Myocyte (in vitro differentiated cells): ENCODE measurements at places on chromosomes 6 and 20.
A peak's percentile ranks its signal among the peaks of the same experiment; 100 is the strongest.

- DNase-seq: peak; percentile 52
These were observed 7.1 kb downstream of the PLTP start for GRCh38 chr20:45904583-45905504.

- no peak for DNase-seq
These were observed 66.6 kb upstream of the TAB2 start for GRCh38 chr6:149250951-149251350.

GRCh38 chr20:11807054-11808048, 110.3 kb upstream of the BTBD3 start:
- DNase-seq: peak; percentile 71

GRCh38 chr6:36592221-36592655, 1.9 kb upstream of the SRSF3 start:
- DNase-seq: no peak

DNA sequence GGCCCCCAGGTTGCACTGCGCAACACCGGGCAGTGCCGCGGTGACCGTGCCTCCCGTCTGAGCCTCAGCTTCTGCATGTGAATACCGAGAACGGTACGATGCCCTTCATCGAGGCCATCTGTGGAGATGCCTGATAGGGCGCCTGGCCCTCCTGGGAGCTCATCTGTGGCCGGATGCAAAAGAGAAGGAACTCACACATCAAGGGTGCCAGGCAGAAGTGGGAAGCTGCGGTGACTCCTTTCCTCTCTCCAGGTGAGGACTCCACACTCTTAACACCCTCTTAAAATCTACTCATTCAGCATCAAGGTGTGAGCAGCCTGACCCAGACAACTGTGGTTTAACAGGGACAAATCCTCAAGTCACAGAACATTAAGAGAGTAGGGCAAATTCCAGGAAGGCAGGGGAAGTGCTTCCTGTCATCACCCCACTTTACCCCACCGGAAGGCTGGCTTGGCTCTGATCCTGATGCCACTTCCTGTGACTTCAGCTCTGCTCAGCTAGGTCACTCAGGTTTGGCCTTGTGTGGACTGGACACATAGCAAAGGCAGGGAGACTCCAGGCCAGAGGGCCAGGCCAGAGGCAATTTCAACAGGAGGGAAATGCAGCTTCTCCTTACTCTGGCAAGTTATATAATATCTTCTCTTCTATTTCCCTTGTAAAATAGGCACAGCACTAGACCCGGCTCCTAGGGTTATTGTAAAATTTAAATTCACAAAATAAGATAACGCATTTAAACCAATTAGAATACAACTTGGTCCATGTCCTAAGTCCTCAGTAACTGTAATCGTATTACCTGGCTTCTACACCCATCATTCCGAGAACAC, 69.4 kb downstream of the CPNE5 start:
- DNase-seq: no peak

DNA sequence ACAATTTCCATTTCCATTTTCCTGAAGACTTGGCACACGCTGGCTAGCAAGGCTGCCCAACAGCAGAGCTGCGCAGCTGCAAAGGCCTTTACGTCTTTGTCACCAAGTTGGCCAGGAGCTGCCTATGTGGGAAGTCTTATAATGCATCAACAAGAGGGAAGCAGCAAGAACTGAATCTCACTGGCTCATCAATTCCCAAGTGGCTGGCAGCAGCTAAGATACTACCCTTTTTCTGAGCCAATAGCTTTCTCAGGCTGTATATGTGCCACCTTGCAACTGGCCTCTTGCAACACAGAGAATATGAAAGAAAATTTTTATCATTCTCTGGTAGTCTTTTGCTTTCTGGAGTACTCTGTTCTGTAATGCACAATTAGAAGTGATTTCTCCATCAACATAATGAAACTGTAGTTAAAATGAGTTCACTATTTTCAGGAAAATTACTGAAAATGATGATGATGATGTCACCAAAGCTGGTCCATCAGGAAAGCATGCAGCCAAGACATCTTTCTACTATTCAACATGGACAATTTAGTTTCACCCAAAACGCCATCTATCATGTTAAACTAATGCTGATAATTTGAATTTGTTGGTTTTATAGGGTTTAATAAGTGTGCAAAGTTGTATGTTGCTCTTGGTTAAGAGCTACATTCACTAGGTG, 97.3 kb upstream of the FOXA2 start:
- no peak for DNase-seq

- DNase-seq: peak; percentile 60
These were observed 86.4 kb downstream of the ADGRG6 start for GRCh38 chr6:142387997-142388815.

DNA sequence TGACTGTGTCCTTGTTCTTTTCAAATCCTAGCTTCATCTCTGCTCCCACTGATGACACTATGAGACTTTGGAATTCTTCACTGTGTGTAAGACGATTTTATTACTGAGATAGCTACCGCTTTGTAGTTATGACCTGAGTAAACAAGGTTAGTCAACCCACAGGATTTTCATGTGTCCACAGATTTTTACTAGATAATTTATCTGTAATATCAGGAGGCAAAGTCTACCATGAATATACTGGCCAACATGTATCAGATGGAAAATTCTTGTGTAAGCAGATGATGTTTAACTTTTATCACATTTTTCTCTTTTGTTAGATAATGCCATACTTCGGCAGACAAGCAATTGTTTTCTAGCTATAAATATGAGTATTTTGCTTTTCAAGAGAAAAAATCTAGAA, 119.8 kb downstream of the SGK1 start:
- DNase-seq: no peak

DNA sequence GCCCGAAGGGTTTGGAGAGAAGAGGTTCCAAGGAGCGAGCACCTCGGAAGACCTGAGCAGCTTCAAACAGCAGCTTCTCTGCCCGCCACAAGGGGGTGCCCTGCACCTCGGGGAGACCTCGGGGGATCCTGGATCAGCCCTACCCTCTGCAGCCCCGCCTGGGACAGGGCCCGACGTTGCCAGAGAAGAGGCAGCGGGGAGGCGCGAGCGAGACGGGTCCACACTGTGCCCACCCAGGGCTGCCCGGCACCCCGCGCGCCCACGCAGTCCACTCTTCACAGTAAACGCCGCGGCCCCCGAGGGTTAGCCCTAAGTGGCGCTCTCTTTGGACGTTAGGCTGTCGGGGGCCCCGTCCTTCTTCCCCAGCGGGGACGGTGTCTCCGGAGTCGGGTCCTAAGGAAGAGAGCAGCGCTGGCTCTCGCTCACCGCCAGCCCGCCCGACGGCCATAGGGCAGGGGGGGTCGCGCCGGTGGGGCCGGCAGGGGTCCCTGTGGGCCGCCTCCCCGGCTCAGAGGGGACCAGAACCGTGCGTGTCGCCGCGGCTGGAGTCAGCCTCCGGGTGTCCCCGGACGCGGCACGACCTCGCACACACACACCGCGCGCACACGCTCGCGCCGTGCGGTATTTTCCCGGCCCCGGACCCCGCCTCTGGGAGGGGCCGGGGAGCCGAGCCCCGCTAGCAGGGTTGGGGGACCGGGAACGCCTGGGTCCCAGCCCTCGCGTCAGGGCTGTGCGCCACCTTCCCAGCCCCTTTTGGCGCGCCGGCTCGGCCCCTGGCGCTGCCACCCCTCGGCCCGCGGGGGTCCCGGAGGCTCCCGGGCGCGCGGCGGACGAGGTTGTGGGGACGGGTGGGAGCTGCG, 929 bp downstream of the CDH22 start:
- peak; percentile 29 for DNase-seq

DNA sequence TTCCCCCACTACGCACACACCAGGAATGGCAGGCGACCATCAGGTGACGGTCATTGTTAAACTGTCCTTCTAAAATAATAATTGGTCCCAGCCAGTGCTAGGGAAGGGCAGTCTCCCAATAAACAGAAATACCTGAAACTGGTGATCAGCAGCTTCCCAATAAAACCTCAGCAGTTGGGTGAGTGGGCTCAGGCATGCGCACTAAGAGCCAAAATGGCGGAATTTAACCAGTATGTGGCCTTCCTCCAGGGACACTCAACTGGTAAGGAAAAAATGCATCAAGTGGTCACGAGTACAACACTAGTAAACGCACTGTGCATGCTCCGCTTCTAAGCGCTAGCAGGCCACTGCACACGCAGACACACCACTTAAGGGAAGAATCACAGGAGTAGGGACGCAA, 34.8 kb downstream of the F13A1 start:
- DNase-seq: no peak

- DNase-seq: no peak
These were observed 524.9 kb downstream of the PHF3 start for GRCh38 chr6:64160486-64160885.

DNA sequence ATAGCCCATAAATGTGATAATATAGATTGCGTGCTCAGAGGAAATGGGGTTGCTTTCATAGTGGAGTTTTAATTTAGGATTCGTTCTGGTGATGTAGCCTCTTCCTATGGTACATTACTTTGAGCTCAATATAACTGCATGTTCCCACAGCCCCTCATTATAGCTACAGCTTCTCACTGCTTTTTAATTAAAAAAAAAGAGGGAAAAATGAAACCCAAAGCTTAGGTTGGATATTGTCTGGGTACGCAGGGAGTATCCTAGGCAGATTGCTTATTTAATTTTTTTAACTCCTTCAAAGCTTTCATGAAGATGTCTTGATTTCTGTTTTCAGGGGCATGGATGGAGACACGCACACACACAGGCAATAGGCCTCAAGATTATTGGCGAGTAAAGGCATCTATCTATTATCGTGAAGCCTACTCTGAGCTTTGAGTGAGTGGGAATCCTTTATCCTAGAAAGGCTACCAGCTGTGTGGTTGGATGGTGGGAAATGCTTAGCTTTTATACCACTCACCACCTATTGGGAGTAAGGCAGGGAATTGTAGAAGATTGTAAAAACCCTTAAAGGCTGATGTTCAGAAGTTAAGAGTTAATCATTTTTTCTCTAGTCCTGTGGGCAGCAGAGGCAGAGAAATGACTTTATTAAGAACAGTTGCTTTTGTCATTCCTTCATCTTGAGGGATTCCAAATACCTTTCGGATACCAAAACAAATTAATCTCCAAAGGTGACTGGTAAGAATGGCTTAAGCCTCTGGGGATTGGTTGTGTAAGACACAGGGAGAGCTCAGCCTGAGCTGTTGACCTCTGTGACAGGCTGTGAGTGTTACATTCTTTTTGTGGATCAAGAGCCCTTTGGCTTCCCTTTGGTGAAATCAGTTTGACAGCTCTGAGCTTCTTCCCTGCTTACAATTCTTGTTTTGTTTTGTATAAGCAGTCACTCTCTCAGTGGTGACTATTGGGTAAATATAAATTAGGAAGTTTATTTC, 33.4 kb downstream of the CTNNBL1 start:
- DNase-seq: peak; percentile 18

DNA sequence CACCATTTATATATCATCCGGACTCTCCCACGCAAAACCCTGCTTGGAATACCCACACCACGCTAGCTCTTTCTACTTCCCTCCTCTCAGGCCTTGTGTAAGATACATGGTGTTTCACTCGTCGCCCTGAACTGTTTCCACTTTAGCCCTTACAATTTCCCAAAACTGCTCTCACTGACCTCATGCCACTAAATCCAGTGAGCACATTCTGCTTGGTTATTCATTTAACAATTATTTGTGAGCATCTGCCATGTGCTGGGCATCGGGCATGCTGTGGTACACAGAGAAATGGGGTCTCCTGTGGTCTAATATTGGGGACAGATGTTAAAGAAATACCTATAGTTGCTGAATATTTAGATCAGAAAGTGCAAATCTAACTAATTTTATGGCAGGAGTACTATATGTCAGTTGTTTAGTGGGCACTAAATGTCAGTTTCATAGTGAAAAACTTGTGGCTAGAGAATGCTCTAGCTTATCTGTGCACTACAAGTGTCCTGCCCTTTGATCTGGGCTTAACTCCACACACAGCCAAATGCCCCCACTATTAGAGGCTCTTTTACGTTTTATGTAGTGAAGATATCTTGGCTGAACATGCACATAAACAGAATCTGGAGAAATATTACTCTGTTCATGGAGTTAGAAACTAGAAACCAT, 41.0 kb downstream of the PLEKHG1 start:
- DNase-seq: no peak

- peak; percentile 52 for DNase-seq
These were observed 169.2 kb downstream of the ZFAND3 start for GRCh38 chr6:37988696-37989095.

DNA sequence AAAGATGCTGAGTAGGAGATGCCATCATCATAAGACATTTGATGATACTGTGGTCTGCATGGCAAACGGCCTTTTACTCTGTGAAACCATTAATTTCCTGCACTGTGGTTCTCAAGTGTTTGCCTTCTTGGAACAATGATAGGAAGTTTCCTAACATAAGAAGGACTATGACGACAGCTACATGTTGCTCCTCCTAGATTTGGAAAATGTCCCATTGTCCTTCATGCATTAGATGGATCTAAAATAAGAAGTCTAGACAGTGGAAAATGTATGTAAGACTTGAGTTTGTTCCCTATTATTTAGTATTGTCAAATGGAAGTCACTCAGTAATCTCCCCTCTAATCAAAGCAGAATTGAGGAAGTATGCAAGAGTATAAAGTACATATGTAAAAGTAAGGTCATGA, 98.5 kb upstream of the TMEM170B start:
- no peak for DNase-seq

GRCh38 chr6:101163611-101164010, 229.9 kb upstream of the GRIK2 start:
- DNase-seq: no peak
